CD4-positive, alpha-beta T cell treated with Interleukin-4 for 4 hours (primary cell): ENCODE measurements at places on chromosomes 7 and 10.

- peak; percentile 98 for DNase-seq
Measured at GRCh38 chr7:133252858-133253518, at the start of gene EXOC4. Gene EXOC4 (plus strand): TSS chr7:133253078.

GRCh38 chr7:15417341-15417988 is 144.3 kb downstream of the AGMO start:
- DNase-seq = no peak

DNA sequence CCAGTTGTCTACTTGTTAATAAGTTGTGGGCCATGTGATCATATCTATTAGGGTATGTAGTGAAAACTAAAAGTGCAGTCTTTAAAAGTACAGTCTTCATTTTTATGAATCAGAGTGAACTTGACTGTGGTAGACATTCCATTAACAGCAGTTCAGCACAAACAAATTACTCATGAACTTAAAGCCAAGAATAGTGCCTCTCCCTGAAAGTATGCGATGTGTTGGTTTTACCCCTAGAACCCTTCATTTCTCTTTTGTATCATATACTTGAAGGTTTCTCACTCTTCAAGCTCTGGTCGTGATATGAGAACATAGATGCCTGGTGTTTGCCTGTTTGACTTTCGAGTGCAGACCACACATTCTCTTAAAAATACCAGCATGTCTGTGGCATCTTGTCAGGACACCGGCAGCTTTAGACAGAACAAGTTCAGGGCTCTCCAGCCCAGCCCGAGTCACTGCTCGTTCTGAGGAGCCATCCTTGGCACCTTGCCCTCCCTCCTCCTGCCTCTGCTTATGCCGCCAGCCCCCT is 159.3 kb downstream of the LCOR start:
- DNase-seq = no peak

DNA sequence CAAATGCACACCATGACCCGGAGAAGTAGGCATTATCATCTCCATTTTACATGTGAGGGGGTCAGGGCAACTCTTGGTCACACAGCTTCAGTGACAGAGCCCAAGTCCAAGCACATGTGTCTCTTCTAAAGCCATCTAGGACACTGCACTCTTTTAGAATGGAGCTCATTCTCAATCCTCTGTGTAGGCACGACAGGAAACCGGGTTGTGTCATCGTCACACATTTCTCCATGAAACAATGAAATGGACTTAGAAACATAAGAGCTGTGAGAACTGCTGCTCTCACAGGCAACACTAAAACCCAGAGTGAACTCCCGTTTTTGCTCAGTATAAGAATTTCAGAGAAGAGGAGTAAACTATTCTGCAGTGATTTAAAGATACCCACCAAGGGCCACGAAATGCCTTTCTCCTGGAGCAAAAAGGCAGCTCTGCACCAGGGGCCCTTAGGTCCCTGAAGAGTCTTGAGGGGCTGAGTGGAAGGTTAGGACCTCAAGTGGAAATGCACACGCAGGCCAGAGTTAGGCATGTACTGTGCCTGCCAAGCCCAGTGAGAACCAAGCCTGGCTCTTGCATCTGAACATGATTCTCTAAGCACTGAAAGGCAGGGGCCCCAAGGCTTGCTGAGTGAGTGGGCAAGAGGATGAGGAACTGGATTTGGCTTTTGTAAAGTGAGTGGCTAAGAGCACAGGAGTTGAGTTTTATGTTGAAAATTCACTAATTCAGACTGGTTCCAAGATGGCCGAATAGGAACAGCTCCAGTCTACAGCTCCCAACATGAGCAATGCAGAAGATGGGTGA is 13.3 kb downstream of the ALOX5 start:
- DNase-seq = no peak

DNA sequence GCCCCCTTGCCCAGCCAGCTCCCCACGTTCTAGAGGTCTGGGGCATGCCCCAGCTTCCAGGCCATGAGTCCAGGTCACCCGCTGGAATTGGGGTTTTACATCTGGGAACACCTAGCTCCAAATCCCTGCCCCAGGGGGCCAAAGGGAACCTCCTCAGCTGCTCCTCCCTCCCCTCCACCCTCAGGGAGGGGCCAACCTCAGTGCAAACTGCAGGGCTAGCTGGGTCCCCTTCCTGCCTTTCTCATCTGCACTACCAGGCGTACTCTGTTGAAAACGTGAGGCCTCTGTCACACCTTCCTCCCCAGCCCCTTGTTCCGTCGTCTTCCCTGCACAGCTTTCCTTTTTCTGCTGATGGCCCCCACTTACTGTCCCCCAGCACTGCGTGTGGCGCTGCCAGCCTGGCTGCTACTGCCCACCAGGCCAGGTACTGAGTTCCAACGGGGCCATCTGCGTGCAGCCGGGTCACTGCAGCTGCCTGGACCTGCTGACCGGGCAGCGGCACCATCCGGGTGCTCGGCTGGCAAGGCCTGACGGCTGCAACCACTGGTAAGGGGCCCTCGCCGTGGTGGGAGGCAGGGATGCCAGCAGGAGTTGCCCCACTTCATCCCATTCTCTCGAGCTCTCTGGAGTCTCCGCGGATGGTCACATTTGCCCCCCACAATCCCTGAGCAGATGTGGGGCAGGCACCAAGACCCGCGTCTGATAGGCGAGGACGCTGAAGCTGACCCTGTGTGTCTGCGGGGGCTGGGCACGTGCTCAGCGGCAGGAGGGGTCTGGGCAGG is 24.7 kb upstream of the ZNF862 start:
- DNase-seq = no peak

GRCh38 chr7:106626376-106627164 is 34.4 kb downstream of the CCDC71L start:
- no peak for DNase-seq

DNA sequence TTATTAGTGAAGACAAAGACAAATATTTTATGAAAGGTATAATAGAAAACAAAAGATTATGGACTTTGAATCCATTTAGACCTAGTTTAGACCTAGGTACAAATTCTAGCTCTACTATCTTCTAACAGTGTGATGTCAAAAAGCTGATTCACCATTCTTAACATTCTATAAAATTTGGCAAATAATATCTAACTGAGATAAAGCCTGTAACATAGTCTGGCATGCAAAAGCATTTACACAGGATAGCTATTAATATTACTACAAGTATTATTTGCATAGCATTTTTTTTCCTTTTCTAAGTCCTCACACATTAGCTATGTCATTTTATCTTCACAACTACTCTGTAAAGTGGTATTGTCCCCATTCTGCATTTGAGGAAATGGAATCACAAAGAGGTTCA is 179.6 kb upstream of the LRRTM3 start:
- DNase-seq = no peak

GRCh38 chr7:68334636-68335272 is 1263.5 kb upstream of the AUTS2 start:
- DNase-seq = no peak

DNA sequence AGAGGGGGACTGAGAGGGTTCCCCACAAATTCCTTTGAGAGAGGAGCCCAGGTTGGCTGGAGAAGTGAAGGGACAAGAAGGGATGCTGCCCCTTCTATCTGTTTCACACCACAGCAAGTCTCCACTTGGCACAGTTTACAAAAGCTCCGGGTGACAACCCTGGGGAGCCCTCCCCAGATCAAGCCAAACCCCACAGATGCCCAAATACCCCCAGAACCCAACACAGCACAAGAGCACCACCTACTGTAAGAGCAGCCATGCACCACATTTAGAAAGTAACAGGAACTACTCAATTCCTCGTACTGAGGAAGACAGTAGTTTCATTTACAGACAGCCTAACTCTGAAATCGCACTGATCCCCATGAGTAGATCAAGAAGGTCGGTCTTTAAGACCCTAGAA is 67.8 kb upstream of the ATP6V0A4 start:
- DNase-seq = peak; percentile 30

- no peak for DNase-seq
Measured at GRCh38 chr7:85177316-85177715, 9.5 kb downstream of the SEMA3D start.

DNA sequence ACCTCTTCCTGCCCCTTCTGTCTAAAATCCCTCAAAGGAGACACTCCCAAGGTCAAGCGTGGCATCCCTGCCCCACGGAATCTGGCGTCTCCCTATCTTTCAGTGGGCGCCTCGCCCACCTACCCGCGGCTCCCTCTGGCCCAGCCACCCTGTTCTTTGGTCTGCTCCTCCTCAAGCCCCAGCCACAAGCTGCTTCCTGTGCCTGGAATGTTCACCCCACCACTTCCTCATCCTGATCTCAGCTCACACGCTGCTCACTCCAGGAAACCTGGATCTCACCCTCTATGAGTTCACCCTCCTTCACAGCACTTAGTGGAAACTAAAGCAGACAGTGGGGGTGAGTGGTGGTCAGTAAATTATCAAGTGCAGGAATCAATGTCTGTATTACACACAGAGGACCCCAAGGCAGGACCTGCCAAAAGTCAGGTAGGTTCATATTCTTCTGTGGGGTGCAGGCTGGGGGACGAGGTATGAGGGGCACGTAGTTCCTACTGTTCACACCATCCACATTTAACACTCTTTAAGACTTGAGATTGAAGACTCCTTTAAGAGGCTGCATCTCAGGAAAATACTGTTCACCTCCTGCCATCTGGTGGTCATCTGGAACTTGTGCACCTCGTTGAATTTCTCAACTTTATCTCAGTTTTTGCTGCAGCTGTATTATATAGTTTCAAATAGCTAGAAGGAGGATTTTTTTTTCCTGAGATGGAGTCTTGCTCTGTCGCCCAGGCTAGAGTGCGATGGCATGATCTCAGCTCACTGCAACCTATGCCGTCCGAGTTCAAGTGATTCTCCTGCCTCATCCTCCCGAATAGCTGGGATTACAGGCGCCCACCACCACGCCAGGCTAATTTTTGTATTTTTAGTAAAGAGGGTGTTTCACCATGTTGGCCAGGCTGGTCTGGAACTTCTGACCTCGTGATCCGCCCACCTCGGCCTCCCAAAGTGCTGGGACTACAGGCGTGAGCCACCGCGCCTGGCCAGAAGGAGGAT is 166.6 kb downstream of the ARHGAP21 start:
- DNase-seq = peak; percentile 33

DNA sequence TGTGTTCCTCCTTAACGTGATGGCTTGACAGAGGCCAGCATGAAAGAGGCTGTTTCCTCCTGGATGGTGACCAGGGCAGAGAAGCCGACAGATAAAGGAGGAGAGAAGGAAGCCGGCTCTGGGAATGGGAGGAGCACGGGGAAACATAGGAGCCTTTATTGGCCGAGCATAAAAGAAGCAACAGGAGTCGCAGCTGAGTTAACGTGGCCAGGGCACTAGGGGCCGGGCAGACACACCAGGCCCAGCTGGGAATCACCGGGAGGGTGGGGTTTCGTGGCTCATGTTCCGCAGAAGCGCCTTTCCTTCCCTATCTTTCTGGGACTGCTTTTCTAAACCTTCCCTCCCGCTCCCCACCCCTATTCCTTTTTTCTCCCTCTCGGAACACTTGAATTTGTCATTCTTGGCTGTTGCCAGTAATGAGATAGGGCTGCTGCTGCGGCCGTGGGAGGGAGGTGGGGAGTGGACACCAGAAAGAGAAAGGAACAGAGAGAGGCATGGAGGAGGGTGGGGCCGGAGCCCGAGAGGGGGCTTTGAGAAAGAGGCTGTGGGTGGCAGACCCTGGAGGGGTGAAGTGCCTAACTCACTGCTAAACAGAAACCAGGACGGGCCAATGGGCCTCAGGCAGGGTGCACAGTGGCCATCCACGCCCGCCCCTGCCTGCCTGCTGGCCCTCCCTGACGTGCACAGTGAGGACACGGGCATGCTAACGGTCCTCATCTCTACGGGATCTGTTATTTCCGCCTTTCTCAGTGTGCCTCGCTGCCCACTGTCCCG is 65.2 kb downstream of the COL13A1 start:
- DNase-seq = no peak

GRCh38 chr7:116232350-116232749 is 22.0 kb downstream of the TES start:
- no peak for DNase-seq

DNA sequence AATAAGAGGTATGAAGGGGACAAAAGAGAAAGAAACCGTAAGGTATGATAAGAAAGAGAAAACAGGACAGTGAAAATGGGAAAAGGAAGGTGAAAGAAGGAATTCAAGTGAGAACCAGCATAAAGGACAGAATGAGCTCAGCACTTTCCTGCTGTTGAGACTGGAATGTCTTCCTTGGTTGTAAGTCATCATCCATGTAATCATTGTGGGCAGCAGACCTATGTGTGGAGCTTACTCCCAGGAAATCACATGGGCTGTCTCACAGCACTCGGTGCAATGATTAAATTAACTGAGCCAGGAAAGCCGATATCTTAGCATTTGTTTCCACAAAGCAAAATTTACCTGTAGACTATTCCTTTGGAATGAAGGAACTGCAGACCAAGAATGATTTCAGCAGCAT is 118.1 kb downstream of the PRKCQ start:
- no peak for DNase-seq

- no peak for DNase-seq
Measured at GRCh38 chr7:19097165-19098055, 20.0 kb downstream of the TWIST1 start.

DNA sequence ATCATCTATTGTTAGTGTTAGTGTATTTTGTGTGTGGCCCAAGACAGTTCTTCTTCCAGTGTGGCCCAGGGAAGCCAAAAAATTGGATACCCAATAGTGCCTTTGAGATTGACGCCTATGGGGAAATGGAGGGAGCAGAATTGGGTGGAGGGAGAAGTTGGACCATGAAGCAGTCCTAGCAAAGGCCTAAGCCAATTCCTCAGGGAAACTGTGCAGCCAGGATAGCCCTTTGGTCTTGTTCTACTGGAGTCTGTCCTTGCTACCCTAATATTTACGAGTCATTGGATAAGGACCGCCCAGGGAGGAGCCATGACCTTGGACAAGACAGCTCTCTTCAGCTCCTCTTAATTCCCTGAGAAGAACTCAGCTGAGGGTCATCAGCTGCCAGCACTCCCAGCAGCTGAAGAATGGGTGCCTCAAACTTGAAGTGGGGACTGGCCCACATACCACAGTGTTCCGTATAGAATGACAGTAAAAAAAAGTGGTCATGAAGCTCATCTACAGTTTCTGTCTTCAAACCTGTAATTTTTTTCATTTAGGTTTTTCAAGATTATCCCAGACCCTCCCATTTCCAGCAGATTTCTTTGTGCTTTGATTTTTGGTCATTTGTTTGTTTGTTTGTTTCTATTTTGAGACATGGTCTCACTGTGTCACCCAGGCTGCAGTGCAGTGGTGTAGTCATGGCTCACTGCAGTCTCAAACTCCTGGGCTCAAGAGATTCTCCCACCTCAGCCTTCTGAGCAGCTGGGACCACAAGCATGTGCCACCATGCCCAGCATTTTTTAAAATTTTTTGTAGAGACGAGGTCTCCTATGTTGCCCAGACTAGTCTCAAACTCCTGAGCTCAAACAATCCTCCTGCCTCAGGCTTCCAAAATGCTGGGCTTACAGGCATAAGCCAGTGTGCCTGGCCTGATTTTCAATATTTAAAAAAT is 81.2 kb downstream of the C1GALT1 start:
- no peak for DNase-seq
